ENCODE measurements at places on chromosomes 12 and 14. TPM values are rescaled to one million over a fixed set of nuclear protein-coding genes. Genes with fewer than 3 reads are reported as not detected.

The CRIP1 gene
- 7.3 TPM for total RNA-seq

The MORN3 gene
- total RNA-seq: 1.5 TPM

The CELA1 gene
- not detected for total RNA-seq

The RBP5 gene
- total RNA-seq: not detected

The PPM1H gene
- total RNA-seq: 0.88 TPM

The SMIM41 gene
- total RNA-seq: 1.0 TPM

The CALM1 gene
- total RNA-seq: 139 TPM

The GUCY2C gene
- not detected for total RNA-seq

The SLCO1B1 gene
- not detected for total RNA-seq

The LMO3 gene
- total RNA-seq: not detected

The LTB4R2 gene
- total RNA-seq: 7.7 TPM

The TAPBPL gene
- total RNA-seq: 8.6 TPM

The PPP1R12A gene
- total RNA-seq: 104 TPM

Data from placental pericyte (primary cell).